ENCODE measurements at places on chromosomes 3 and 15. TPM values are rescaled to one million over a fixed set of nuclear protein-coding genes. Genes with fewer than 3 reads are reported as not detected.
A peak's percentile ranks its signal among the peaks of the same experiment; 100 is the strongest.

DNA sequence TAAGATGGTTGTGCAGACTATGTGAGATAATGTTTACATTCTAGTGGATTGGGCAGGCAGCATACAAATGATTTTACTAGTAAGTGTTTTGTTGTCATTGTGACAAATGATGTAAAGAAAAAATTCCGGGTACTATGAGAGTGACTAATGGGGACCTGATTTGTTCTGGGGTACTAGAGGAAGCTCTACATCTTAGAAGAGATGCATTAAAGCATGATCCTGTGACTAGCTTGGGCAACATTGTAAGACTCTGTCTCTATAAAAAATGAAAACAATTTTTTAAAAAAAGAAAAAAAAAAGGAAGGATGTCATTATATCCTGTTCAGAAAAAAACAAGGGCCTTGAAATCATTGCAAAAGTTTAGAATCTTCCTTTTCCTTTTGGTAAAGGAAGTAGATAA lies 58.1 kb upstream of the MYRIP start:
- no peak for DNase-seq
- no peaks in the 10 kb centered on the region for H3K27me3 ChIP-seq
- no peaks in the 10 kb centered on the region for H3K36me3 ChIP-seq

- peak overlapping the region; percentile 97 for H3K27ac ChIP-seq
- no peaks in the 10 kb centered on the region for H3K27me3 ChIP-seq
- peaks cover 33% of the 10 kb centered on the region for H3K4me1 ChIP-seq
- DNase-seq = no peak
- no peaks in the 10 kb centered on the region for H3K36me3 ChIP-seq
These were observed 798 bp downstream of the GCHFR start for GRCh38 chr15:40764629-40765103.

DNA sequence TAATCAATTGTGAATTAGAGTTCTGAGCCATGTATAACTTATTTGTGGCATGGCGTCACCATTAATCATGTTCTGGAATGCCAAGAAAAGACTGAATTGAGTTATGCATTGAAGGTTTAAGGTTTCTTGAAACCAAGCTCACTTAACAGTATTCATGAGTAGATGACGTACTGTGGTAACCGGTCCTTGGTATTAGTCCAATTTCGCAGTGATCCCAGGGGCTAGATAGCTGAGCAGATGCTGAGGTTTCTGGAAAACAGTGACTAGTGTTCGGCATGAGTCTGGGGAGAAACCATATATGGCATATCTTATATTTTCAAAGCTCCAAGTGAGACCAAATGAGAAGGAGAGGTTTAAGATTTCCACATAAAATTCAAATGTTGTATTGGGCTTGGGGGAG lies 218.3 kb upstream of the LYSMD4 start:
- no peaks in the 10 kb centered on the region for H3K4me1 ChIP-seq
- DNase-seq = no peak
- H3K4me3 ChIP-seq = no peak overlapping the region
- no peaks in the 10 kb centered on the region for H3K36me3 ChIP-seq
- H3K27ac ChIP-seq = no peak overlapping the region
- H3K27me3 ChIP-seq = no peaks in the 10 kb centered on the region

DNA sequence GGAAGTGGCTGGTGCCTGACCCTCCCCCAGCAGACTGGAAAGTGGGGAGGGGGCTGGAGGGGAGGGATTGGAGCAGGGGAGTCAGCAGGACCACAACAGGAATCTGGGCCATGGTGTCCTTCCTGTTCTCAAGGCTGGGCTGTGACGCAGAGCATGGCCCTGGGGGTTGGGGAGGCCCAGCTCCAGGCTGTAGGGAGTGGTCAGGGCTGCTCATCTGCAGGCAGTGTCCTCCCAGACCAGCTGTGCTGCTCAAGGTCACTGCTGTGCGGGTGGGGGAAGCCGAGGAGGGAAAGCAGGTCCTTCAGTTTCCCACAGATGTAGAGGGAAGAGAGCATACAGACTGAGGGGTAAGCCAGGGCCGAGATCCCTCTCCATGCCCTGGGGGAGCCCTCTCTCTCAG lies 40.7 kb downstream of the CYP11A1 start:
- no peaks in the 10 kb centered on the region for H3K36me3 ChIP-seq
- H3K27me3 ChIP-seq = no peaks in the 10 kb centered on the region
- no peak overlapping the region for H3K27ac ChIP-seq
- no peak for DNase-seq
- H3K4me1 ChIP-seq = no peaks in the 10 kb centered on the region

GRCh38 chr15:52785672-52786406 lies 4.3 kb downstream of the ONECUT1 start:
- no peak overlapping the region for H3K27ac ChIP-seq
- H3K4me1 ChIP-seq = peaks cover 17% of the 10 kb centered on the region
- H3K4me3 ChIP-seq = no peak overlapping the region

DNA sequence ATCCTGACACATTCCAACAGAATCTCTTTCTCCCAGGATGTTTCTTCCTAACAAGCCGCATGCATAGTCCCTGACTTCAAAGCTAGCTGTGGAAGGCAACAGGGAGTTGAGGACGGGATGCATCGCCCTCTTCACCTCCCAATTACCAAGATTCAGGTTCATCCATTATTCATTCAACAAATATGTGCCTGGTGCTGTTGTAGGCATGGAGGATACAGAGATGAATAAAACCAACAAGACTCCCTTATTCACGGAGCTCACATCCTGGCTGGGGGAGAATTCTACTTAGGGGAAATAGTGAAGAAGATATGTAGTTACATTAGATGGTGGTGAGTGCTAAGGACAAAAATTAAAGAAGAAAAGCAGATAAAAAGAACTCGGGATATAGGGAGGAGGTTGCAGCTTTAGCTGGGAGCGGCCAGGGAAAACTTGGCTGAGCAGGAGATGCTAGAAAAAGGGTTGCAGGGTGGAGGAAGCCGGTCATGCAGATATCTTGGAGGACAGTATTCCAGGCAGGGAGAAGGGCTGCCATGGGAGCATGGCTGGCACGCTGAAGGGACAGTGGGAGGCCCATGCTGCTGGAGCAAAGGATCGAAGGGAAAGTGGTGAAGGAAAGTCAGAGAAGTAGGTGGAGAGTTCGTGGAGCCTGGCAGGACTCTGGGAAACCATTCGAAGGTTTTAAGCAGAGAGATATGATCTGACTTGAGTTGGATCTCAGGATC lies 5.0 kb downstream of the ITGB5 start:
- H3K36me3 ChIP-seq = no peaks in the 10 kb centered on the region
- H3K27ac ChIP-seq = peak overlapping the region; percentile 29
- H3K4me1 ChIP-seq = peaks cover 36% of the 10 kb centered on the region
- DNase-seq = no peak

- H3K27ac ChIP-seq = no peak overlapping the region
- H3K27me3 ChIP-seq = no peaks in the 10 kb centered on the region
- no peak overlapping the region for H3K4me3 ChIP-seq
- H3K4me1 ChIP-seq = no peaks in the 10 kb centered on the region
These were observed 352.0 kb downstream of the SOX2 start for GRCh38 chr3:182063742-182064141.

GRCh38 chr3:154538566-154539360 lies 108.8 kb upstream of the GPR149 start:
- no peak for DNase-seq
- no peak overlapping the region for H3K4me3 ChIP-seq
- H3K27ac ChIP-seq = no peak overlapping the region
- no peaks in the 10 kb centered on the region for H3K4me1 ChIP-seq
- no peaks in the 10 kb centered on the region for H3K36me3 ChIP-seq

- H3K27ac ChIP-seq = no peak overlapping the region
- H3K4me3 ChIP-seq = no peak overlapping the region
- peak; percentile 51 for DNase-seq
- no peaks in the 10 kb centered on the region for H3K4me1 ChIP-seq
These were observed 27.8 kb downstream of the CA12 start for GRCh38 chr15:63353887-63354286.

DNA sequence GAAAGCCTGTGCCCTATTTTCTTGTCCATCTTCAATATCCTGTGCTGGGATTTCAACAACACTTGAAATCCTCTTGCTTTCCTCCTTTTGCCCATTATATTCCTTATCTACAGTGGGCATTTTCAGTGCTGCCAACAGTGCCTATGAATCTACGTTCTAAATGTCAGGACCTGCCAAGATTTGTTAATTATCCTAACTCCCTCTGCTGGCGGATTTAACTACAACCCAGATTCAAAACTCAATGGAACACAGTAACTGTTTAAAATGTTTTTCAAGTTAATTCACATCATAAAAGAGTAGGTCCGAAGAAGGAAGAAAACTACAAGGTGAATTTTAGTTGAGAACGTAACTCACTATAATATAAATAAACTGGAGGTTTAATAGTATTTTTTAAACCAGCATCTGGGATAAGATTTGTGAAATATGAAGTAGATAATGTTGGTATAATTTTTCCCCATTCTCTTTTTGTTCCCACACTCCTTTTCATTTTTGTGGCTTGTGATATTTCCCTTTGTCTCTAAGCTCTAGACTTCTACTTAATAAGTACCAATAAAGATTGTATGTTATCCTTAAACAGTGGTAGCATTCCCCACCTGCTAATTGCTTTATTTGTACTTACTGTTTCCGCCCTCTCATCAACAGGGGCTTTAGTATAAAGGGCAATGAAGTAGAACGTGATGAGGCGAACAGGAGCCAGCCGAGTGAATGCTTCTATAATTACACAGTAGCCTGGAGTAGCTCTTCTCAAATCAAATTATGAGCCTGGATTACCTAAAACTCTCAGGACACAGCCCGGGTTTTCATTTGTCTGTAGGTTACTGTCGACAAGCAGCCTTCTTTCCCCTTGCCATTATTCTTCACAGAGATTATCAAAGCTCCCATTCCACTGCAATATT lies 302.5 kb upstream of the ATP11B start:
- no peak overlapping the region for H3K27ac ChIP-seq
- peak; percentile 29 for DNase-seq
- H3K4me1 ChIP-seq = peaks cover 12% of the 10 kb centered on the region
- no peaks in the 10 kb centered on the region for H3K27me3 ChIP-seq
- H3K36me3 ChIP-seq = no peaks in the 10 kb centered on the region

DNA sequence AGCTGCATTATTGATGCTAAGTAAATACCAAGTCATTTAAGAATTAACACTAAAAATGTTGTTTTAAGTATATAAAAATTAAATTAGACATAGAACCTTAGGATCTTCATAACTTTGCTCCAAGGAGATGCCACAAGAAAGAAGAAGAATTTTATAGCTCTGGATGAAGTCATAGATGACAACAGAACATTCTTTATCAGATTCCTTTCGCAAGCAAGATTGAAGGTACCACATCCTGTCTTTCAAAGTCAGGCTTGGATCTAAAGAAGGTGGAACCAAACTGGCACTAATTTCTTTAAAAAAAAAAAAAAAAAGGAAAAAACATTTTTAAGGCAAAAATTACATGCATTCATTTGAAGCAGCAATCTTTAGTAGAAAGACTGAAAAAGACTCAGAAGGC lies 62.5 kb downstream of the POLQ start:
- DNase-seq = no peak
- H3K36me3 ChIP-seq = no peaks in the 10 kb centered on the region
- no peak overlapping the region for H3K27ac ChIP-seq

DNA sequence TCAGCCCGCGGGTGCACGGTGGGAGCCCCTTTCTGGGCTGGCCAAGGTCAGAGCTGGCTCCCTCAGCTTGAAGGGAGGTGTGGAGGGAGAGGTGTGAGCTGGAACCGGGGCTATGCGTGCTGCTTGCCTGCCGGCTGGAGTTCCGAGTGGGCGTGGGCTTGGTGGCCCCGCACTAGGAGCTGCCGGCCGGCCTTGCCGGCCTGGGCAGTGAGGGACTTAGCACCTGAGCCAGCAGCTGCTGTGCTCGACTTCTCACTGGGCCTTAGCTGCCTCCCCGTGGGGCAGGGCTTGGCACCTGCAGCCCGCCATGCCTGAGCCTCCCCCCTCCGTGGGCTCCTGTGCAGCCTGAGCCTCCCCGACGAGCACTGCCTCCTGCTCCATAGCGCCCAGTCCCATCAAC lies 36.0 kb downstream of the TRH start:
- no peak overlapping the region for H3K27ac ChIP-seq
- DNase-seq = no peak
- no peak overlapping the region for H3K4me3 ChIP-seq
- no peaks in the 10 kb centered on the region for H3K4me1 ChIP-seq
- no peaks in the 10 kb centered on the region for H3K27me3 ChIP-seq
- H3K36me3 ChIP-seq = no peaks in the 10 kb centered on the region

DNA sequence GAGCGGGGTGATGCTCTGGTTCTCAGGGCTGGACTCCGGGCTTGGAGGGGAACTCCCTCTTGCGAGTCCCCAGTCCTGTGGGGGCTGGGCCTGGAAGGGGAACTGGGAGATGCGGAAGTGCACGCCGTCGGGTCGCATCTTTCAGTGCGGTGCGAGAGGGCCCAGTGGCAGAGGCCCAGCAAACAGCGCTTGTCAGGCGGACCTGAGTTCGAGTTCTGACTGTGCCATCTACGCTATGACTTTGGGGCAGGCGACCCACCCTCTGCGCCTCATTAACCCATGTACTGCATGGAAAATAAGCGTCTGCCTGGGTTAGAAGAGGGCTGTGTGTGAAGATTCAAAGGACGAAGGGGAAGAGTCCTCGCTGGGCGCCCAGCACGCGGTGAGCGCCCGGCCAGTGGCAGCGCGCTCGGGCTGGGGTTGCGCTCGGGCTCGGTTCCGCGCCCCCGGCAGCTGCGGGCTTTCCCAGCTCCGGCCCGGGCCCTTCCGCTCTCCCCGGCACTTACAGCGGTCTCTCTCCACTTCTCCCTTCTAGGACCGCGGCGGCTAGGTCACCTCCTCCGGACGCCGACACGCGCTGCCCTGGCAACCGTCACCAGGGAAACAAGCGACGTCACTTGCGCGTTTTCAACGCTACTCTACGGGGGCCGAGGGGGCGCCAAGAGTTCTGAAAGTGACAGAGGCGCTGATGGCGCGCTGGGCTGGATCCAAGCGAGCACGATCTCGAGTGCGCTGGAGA lies at the start of gene CCDC13:
TSS of gene CCDC13 (minus strand) at position 584 of the 739 bp plus-strand sequence. CDS start 14,908 bp downstream, outside the sequence.
- peak; percentile 90 for DNase-seq
- peak within 1 kb of the TSS; percentile 61 for H3K4me3 ChIP-seq
- no peaks in the 10 kb centered on the region for H3K4me1 ChIP-seq
- peak within 1 kb of the TSS; percentile 3 for H3K27ac ChIP-seq
- H3K36me3 ChIP-seq = no peaks in the 10 kb centered on the region
- no peaks in the 10 kb centered on the region for H3K27me3 ChIP-seq

- H3K36me3 ChIP-seq = no peaks in the 10 kb centered on the region
- H3K4me3 ChIP-seq = no peak overlapping the region
- peak; percentile 73 for DNase-seq
- H3K4me1 ChIP-seq = peaks cover 24% of the 10 kb centered on the region
- H3K27ac ChIP-seq = peak overlapping the region; percentile 91
- no peaks in the 10 kb centered on the region for H3K27me3 ChIP-seq
These were observed 34.0 kb upstream of the CILP start for GRCh38 chr15:65245096-65245856.

GRCh38 chr3:115823083-115823482 lies 199.8 kb downstream of the GAP43 start:
- DNase-seq = no peak
- H3K4me1 ChIP-seq = no peaks in the 10 kb centered on the region
- no peak overlapping the region for H3K27ac ChIP-seq
- H3K36me3 ChIP-seq = no peaks in the 10 kb centered on the region
- no peak overlapping the region for H3K4me3 ChIP-seq
- no peaks in the 10 kb centered on the region for H3K27me3 ChIP-seq

- H3K27ac ChIP-seq = no peak overlapping the region
- H3K4me3 ChIP-seq = no peak overlapping the region
- no peak for DNase-seq
- H3K4me1 ChIP-seq = no peaks in the 10 kb centered on the region
- H3K27me3 ChIP-seq = no peaks in the 10 kb centered on the region
These were observed 287.2 kb downstream of the ADAMTS17 start for GRCh38 chr15:100054539-100054938.

Gene GCSAM
- not detected for total RNA-seq

Gene KBTBD13
- not detected for total RNA-seq

Gene CYP11A1
- 0.80 TPM for total RNA-seq

Gene PRRT3
- 2.5 TPM for total RNA-seq

Gene PLAAT1
- 0.87 TPM for total RNA-seq

Gene BFSP2
- total RNA-seq = not detected

Gene GOLGA6L7
- total RNA-seq = not detected

Gene ALAS1
- total RNA-seq = 81.8 TPM

Measured in hepatocyte (in vitro differentiated cells).